Activated CD8-positive, alpha-beta T cell treated with anti-CD3 and anti-CD28 coated beads for 36 hours (primary cell): ENCODE measurements at places on chromosomes 16 and 17.

DNA sequence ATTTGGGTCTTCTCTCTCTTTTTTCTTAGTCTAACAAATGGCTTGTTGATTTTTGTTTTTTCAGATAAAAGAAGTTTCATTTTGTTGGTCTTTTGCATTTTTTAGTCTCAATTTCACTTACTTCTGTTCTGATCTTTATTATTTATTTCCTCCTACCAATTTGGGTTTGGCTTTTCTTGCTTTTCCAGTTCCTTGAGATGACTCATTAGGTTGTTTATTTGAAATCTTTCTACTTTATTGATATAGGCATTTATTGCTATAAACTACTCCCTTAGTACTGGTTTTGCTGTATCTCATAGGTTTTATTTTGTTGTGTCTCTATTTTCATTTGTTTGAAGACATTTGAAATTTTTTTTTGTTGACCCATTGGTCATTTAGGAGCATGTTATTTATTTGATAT, 152.2 kb upstream of the MPHOSPH6 start:
- DNase-seq: no peak

DNA sequence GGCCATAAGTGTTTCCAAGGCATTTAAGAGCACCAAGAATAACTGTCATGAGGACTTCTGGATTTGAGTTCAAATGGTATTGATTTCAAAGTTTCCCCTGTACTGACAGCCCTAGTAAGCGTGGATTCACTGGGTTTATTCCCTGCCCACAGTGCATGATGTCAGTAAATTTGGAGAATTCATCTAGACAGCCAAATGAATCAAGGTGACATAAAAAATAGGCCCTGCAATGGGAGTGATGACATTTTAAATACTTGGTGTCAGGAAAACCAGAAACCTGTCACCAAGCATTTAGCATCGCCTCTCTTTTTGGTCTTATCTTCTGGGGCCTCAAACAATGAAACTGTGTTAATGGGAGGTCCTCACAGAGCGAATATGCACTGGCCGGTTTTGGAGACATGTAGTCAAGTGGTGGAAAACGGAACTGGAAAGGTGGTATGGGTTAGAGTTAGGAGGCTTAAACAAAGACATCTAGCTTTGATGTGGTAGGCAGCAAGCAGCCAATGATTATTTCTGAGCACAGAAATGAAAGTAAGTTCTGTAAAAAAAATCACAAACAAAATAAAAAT, 29.1 kb downstream of the COG4 start:
- no peak for DNase-seq

DNA sequence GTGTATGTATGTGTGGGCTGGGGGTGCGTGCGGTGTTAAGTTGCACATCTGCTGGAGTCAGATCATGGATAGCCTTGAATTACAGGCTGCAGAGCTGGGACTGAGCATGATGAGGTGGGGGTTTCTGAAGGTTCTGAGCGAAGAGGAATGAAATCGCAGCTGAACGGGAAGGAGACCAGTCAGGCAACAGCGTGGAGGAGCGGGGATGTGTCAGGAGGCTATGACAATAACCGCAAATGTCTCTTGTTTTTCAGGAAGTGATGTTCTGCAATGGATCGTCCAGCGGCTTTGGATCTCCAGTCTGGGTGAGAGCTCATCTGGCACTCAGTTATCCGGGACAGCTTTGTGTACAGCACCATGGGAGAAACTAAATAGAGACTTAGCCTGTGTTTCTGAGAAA, 20.9 kb downstream of the RGS9 start:
- DNase-seq: no peak

- no peak for DNase-seq
These were observed 306.7 kb downstream of the CNTNAP4 start for GRCh38 chr16:76583945-76584344.

GRCh38 chr17:58382872-58383242, 30.9 kb upstream of the SUPT4H1 start:
- DNase-seq: no peak

DNA sequence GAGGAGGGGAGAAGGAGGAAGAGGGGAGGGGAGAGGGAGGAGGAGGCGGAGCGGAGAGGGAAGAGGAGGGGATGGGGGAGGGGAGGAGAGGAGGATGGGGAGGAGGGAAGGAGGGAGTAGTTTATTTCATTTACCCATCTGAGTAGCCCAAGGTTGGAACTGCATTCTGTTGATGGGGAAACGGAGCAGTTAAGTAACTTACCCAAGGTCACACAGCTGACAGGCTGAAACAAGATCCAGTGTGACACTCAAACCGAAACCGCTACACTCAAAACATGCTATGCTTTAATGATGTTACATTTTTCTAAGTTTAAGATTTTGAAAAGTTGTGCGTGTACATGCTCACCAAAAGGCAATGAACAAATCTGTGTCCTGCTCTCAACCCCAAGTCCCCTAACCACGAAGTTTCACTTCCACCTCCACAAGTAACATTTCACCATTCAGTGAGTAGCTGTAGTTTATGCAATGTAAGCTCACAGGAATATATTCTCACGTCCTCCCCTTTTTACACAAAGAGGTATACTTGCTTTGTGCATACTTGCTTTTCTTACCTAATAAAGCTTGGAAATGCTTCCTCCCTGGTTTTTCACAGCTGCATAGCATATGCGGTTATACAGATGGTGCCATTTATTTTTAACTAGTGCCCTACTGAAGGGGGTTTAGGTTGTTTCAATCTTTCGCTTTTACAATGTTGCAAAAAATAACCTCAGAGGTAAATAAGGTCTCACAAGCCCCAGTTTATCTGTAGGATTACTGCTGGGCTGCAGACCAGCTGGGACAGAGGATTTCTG, 275.3 kb downstream of the PARN start:
- DNase-seq: peak; percentile 74

DNA sequence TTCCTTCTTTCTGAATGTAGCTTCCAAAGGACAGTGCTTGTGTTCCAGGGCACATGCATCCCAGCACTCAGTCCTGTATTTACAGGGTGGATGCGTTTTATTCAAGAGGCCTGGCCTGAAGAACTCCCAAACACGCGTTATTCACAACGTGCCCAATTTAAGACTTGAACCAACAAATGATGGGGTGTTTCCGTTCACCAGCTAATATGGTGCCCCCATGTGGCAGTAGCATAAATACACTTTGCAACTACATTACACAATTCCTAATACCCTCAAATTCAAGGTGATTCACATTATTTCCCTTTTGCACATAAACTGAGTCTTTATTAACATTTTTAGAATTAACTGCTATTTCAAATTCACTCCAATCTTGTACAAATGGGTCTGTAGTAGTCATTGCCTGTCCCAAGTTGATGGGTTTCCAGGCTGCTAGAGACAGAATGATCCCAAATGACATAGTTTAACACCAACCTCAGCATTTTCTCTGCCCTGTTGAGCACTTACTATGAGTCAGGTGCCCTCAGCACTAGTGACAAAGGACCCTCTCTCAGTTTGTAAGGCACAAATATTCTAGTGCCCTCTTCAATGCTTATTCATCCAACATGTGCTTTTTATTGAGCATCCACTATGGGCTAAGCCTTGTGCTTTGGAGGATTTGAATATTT, 26.9 kb downstream of the HSD17B2 start:
- DNase-seq: peak; percentile 45

DNA sequence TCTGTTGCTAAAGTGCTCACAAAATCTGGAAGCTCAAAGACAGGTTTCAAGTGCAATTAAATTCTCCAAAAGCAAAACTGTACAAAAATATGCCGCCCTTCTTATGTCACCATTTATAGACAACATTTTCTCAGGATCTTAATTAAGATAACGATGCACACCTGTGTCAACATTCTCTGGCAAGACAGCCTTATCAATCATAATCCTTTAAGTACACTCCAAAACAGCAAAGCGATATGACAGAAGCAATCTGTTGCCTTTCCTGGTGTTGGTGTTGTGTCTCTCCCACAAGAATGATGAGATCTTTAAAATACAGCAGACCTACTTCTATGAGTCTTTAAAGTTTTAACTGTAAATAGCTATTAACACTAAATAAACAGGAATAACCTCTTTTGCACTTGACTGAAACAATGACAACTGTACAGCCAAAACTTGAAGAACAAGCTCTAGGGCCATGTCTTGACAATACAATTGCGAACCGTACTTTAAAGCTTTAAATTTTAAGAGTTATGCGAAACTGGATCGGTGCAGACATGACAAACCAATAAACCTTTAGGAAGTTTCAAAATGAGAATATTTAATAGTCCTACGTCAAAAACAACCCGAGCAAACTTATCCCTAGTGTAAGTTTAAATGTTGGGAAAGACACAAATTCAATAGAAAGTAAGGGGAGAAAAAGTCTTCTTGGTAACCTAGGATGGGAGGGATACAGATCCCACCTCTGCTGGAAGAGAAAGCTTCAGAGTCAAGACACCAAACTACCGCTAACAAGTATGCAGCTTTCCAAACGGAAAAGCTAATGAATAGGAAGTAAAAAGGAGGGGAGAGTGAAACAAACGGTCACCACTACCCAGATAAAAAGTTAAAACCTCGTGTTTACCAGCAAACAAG, 3.3 kb upstream of the IRX5 start:
- DNase-seq: no peak

DNA sequence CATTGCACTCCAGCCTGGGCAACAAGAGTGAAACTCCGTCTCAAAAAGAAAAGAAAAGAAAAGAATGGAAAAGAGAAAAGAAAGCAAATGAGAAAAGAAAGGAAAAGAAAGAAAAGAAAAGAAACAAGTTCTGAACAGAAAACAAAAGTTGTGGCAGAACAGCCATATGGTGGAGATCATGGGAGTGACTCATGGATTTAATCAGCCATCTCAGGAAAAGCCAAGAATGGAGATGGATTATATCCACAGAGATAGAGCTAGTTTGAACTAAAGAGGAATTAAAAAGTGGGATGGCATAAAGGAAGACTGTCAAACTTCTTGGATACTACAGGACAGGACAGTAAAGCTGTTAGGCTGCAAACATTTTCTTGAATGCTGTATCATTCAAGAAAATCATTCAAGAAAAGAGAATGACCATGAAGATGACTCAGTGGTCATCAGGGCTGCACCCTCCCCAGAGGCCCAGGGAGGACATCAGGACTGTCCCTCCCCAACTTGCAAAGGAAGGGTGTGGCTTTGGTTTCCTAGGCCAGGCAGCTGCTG, 120.6 kb downstream of the USP22 start:
- DNase-seq: no peak

DNA sequence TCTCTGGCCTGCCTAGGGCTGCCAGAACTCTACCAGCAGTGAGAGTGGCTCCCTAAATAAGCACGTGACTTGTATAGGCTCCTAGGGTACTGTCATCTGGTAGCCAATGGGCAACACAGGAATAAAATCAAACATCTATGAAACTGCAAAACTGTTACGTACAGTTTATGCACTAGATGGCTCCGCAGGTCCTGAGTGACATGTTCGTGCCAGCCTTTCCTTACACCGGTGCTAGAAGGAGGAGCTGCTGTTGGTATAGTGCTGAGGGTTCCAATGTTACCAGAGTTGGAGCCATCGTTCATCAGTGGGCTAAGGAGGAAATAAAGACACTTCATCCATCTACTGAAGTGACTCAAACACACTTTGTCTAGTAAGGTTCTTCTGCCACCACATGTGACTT, 63.2 kb upstream of the TRAP1 start:
- DNase-seq: peak; percentile 40
